ENCODE measurements at places on chromosomes 13 and 19.

DNA sequence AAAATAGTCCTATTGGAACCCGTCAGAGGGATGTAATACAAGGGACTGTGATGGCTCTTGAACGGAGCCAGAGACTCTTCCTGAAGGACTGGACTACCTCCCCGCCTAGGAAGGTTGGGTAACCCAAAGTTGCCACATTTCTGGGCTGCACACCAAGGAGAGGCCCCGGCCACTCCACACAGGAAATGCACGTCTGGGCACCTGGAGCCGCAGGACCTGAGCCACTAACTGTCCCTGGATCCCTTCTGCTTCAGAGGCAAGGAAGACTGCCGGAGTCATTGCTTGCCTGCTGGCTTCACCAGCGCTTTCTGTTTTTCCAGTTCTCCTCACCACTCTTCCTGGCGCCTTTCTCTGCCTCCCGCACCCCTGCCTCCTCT lies 1.2 kb upstream of the FLT1 start:
- DNase-seq: no peak

DNA sequence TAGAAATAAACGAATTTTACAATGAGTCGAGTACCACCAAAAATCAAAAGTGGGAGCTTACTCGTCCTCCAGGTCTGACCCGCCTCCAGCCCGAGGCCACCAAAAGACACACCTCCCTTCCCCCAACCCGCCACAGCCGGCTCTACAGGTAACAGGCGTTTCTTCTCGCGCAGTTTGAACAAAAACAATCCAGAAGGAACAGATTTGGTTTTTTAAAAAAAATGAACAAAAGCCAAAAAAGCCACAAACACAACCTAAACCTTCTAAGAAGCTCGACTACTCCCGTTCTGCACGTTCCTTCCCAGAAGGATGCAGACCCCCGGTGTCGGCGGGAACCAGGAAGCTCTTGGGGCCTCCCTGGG lies 671 bp downstream of the ZDHHC20 start:
- peak; percentile 64 for DNase-seq

DNA sequence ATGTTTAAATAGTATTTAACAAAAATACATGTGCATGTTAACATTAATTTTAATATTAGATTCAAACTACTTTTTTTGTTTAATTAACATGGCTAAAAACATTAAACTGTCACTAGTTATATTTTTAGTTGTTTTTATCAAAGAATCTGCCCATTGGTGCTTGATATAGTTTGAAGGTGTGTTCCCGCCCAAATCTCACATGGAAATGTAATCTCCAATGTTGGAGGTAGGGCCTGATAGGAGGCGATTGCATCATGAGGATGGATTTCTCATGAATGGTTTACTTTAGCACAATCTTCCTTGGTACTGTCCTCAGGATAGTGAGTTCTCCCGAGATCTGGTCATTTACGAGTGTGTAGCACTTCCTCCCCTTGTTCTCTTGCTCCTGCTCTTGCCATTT lies 2459.4 kb downstream of the PCDH9 start:
- DNase-seq: no peak

GRCh38 chr19:56765137-56765536 lies 75.4 kb downstream of the PEG3 start:
- DNase-seq: peak; percentile 87

- no peak for DNase-seq
These were observed 1075.0 kb downstream of the DIAPH3 start for GRCh38 chr13:59088716-59089115.

DNA sequence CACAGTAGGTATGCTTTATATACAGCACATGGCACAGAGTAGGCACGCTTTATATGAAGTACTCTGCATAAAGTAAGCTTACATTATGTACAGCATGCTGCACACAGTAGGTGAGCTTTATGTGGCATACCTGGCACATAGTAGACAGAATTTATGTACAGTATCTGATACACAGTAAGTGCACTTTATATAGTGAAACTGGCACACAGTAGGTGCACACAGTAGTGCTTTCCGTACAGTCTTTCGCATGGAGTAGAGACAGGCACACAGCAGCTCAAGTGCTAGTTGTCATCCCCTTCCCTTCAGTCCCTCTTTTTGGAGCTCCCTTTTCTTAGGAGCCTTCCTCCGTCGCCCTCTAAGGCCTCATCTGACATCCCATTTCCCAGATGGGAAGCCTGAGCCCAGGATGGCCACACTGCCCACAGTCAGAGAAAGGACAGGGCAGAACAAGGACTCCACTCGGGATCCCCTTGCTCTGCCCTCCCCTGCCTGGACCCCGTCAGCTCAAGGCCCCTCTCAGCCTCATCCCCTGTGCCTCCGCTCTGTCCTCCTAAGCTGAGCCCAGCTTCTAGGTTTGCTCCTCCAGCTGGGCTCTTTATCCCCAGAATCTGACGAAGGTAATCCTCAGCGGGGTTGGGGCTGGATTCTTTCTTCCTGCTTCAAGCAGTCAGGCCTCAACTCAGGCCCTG lies 852 bp upstream of the CYP4F12 start:
- DNase-seq: no peak

DNA sequence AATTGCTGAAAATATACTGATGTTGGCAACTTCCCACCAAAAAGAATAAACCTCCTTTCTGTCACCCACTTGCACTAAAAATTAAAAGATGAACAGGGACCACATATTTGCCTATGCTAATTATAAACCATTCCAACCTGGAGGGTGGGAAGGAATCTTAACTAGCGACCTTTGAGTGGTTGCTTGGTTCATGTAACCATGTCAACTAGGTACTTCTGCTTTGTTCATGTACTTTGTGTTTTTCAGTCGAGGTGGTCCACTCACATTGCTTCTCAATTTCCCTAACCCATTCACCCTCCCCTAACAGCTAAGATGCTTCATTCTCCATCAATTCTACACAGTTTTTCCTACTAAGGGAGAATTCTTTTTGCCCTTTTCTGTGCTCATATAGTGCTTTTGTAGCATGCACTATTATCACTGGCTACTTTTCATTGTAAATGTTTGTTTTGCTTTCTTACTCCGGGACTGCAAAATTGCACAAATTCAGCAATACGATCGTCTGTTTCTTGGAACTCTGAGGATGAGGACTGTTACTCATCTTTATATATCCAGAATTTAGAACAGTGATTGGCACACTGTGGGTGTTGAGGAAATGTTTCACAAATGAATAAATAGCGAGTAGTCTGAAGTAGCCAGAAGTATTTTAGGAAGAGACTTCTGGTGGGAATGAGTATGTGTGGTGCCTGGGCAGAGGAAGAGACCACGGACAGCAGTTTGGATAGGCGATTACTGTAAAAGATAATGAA lies 187.5 kb downstream of the GPC6 start:
- no peak for DNase-seq

GRCh38 chr13:86446311-86446710 lies 647.1 kb upstream of the SLITRK6 start:
- DNase-seq: no peak

DNA sequence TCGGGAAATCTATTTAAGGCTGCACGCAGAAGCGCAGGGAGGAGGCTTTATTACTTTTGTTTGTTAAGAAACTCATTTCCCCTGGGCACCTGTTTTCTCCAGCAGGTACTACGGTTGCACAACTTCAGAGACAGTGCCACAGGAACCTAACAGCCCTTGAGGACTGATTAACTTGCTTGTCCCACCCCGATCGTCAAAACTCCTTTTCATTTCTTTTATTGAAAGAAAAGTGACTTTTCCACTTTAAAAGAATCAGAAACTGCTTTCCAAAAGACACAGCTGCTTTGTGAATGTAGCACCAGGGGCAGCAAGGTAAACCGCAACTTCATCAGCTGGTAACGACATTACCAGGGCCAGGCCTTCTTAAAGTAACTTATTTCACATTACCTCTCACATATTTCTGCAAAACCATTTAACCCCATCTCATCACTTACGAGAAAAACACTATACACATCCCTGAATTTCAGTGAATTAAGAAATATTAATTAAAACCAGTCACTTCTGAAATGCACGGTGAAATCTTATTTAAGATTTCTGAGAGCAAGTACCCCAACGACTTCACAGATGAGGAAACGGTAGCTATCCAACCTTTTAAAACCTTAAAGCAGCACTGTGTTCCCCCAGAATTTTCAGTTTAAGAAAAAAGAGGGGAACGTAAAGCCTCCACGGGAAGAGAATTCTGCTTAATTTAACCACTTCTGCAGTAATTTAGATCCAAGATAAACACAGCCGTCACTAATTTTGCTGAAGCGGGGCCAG lies 1.4 kb downstream of the ANKRD10 start:
- no peak for DNase-seq

GRCh38 chr13:43058318-43058674 lies 34.9 kb downstream of the DNAJC15 start:
- no peak for DNase-seq

DNA sequence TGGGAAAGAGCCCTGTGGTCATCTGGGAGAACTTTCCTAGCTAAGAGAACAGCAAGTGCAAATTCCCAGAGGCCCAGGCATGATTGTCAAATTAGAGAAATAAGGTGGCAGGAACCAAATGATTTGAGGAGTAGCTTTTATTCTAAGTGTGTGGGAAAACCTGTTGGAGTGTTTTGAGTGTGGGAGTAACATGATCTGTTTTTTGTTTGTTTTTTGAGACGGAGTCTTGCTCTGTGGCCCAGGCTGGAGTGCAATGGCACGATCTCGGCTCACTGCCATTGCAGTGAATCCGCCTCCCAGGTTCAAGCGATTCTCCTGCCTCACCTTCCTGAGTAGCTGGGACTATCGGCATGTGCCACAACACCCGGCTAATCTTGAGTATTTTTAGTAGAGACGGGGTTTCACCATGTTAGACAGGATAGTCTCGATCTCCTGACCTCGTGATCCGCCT lies 2.4 kb downstream of the SAE1 start:
- DNase-seq: no peak

GRCh38 chr13:91426913-91427312 lies 28.5 kb downstream of the GPC5 start:
- DNase-seq: no peak

GRCh38 chr19:30540761-30541160 lies 168.6 kb downstream of the ZNF536 start:
- DNase-seq: no peak

DNA sequence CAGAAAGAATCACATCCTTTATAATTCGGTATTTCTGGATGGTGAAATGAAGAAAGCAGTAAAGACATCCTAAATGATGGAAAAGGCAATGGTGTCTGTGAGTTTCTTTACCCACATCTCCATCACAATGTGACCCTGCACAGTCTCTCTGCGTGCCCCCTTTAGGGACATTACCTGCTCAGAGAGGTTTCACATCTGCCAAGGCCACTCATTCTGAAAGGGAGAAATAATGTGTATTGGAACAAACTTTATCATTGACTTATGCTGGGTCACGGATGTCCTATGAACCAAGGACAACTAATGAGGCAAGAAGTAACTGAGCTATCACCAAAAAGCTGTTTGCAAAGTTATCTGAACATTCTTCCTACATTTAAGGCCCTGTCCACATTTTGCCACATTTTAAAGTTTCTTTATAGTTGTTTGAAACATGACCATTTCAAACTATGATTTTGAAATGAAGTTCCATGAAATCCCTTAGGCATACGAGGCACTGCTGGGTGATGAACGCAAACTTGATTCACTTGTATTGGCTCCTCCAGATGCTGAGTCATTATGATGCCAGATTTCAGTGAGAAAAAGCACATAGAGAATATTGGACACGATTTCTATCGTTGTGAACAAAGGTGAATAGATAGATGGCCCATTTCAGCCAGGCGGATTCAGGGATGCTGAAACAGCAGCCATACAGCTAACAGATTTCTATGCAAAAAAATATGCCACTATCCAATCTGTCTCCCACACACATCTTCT lies 63.5 kb upstream of the HMGB1 start:
- no peak for DNase-seq

- DNase-seq: no peak
These were observed 1.5 kb upstream of the PDX1 start for GRCh38 chr13:27918041-27918917.

Measured in head of caudate nucleus (tissue), 42 donors.